ENCODE measurements at places on chromosomes 13 and 19. TPM values are rescaled to one million over a fixed set of nuclear protein-coding genes. Genes with fewer than 3 reads are reported as not detected.

The LGI4 gene
- 0.05 TPM for total RNA-seq

The SIRT2 gene
- 50.6 TPM for total RNA-seq

The DAND5 gene
- not detected for total RNA-seq

The ACP5 gene
- not detected for total RNA-seq

The CYP2F1 gene
- total RNA-seq, result not detected

The SIGLEC5 gene
- not detected for total RNA-seq

The ZNF256 gene
- 4.1 TPM for total RNA-seq

The SIAH3 gene
- not detected for total RNA-seq

The SEMA6B gene
- total RNA-seq, result 12.2 TPM

The ONECUT3 gene
- total RNA-seq, result not detected

The EDNRB gene
- 43.8 TPM for total RNA-seq

The ZNF793 gene
- total RNA-seq, result 1.1 TPM

The ZIC5 gene
- not detected for total RNA-seq

The MARK4 gene
- 26.4 TPM for total RNA-seq

The TEX101 gene
- not detected for total RNA-seq

The PNMA8B gene
- total RNA-seq, result 4.1 TPM

The AXL gene
- 52.9 TPM for total RNA-seq

The USHBP1 gene
- total RNA-seq, result 0.25 TPM

The SWSAP1 gene
- 1.2 TPM for total RNA-seq

The PLK5 gene
- not detected for total RNA-seq

The TBC1D17 gene
- 26.6 TPM for total RNA-seq

The FAM124A gene
- 1.0 TPM for total RNA-seq

The ZNF229 gene
- 11.9 TPM for total RNA-seq

The WTIP gene
- total RNA-seq, result 19.1 TPM

The MISP3 gene
- total RNA-seq, result 1.4 TPM

The CYP2A6 gene
- total RNA-seq, result not detected

The RASL11A gene
- 5.8 TPM for total RNA-seq

The FREM2 gene
- not detected for total RNA-seq

The CGB2 gene
- not detected for total RNA-seq

The PDCD2L gene
- 3.1 TPM for total RNA-seq

The ZNF17 gene
- 5.2 TPM for total RNA-seq

The LIM2 gene
- total RNA-seq, result not detected

The ELSPBP1 gene
- not detected for total RNA-seq

The ACP7 gene
- total RNA-seq, result not detected

The PLIN4 gene
- total RNA-seq, result 12.7 TPM

The KLK11 gene
- total RNA-seq, result not detected

The FAM83E gene
- total RNA-seq, result not detected

The DHPS gene
- 72.2 TPM for total RNA-seq

The TEX30 gene
- 5.0 TPM for total RNA-seq

The N4BP2L2 gene
- total RNA-seq, result 41.9 TPM

The GIPC3 gene
- total RNA-seq, result 0.20 TPM

The APC2 gene
- 0.20 TPM for total RNA-seq

The NXNL1 gene
- not detected for total RNA-seq

The GNG7 gene
- 0.69 TPM for total RNA-seq

The CCDC8 gene
- 62.5 TPM for total RNA-seq

The MED26 gene
- 7.4 TPM for total RNA-seq

The ATP8A2 gene
- total RNA-seq, result not detected

The RRAS gene
- total RNA-seq, result 68.3 TPM

The CCDC106 gene
- total RNA-seq, result 14.9 TPM

The SULT2B1 gene
- not detected for total RNA-seq

The CD33 gene
- total RNA-seq, result not detected

The KIR3DL1 gene
- total RNA-seq, result not detected

The OR7A5 gene
- total RNA-seq, result not detected

The CABP5 gene
- total RNA-seq, result not detected

The SMIM24 gene
- total RNA-seq, result not detected
